ENCODE measurements at places on chromosomes 6 and 20.
A peak's percentile ranks its signal among the peaks of the same experiment; 100 is the strongest.

DNA sequence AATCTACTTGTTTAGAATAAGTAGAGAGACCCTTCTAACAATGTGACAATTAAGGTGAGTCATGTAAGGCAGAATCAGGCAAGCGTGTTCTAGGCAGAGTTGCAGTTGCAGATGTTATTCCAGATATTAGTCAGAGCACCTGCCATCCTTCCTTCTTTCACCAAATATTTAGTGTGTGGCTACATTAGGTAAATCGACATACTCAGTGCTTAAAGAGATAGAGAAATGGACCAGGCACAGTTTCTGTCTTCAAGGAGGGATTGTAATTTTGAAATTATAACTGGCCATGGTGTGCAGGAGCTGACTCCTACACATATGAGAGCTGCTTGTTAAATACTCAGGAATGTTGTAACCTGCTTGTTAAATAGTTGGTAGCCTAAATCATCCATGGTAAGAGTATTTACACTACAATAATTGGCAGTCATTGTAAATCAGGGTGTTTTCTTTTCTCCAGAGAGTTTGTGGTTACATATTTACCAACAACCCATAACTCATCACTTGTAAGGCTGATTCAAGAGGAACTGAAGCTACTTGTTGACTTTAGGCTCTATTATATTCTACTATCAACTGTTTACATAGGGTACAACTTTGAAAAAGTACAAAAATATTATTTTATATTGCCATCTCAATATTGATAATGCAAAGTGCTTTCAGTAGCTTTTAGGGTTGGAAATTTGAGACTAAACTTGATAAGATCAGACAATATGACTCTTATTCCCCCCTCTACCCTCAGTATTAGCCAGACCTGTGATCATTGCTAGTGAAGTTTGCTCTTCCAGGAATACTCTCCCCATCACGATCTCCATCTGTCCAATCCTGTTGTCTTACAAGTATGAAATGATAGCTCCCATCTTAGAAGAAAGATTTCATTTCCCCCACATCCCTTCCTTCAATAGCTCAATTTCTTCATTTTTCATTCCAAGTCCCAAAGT lies 607.1 kb downstream of the COL12A1 start:
- no peak for DNase-seq

DNA sequence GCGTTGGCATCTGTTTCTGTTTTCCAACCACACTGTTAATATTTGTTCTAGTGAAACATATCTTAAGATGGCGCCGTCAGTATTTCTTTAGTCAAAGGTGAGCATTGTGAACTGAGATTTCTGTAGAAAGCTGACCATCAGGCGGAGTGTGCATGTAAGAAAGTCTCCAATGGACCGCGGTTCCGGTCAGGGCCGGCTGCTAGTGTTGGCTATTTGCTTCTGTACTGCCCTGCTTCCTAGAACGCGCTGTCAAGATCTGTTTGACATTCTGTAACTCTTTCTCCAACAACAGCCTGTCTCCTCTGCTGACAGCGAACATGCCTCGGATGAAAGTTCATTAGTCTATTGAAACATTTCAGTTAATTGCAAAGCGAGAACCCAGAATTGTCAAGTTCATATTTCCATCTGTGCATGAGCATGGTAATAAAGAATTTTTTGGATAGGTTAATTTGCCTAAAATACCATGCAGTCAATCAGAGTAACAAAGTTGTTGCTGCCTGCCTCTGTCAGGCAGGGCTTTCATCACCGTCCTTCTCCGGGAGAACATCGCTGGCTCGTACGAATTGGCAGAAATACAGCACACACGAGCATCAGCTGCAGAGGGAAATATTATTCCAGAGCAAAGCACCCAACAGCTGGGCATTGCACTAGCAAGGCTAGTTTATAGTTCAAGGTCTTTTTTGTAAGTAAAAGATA lies 369.1 kb downstream of the CDH4 start:
- DNase-seq, result peak; percentile 14

GRCh38 chr6:18269717-18270116 lies 5.4 kb upstream of the DEK start:
- no peak for DNase-seq

- no peak for DNase-seq
Measured at GRCh38 chr20:36407199-36407733, 101.1 kb downstream of the DLGAP4 start.

- no peak for DNase-seq
Measured at GRCh38 chr20:21063276-21063675, 42.9 kb downstream of the LINC00237 start.

GRCh38 chr20:48285656-48286055 lies 500.4 kb upstream of the SULF2 start:
- no peak for DNase-seq

GRCh38 chr20:46749147-46749546 lies 39.7 kb downstream of the SLC2A10 start:
- DNase-seq, result no peak

DNA sequence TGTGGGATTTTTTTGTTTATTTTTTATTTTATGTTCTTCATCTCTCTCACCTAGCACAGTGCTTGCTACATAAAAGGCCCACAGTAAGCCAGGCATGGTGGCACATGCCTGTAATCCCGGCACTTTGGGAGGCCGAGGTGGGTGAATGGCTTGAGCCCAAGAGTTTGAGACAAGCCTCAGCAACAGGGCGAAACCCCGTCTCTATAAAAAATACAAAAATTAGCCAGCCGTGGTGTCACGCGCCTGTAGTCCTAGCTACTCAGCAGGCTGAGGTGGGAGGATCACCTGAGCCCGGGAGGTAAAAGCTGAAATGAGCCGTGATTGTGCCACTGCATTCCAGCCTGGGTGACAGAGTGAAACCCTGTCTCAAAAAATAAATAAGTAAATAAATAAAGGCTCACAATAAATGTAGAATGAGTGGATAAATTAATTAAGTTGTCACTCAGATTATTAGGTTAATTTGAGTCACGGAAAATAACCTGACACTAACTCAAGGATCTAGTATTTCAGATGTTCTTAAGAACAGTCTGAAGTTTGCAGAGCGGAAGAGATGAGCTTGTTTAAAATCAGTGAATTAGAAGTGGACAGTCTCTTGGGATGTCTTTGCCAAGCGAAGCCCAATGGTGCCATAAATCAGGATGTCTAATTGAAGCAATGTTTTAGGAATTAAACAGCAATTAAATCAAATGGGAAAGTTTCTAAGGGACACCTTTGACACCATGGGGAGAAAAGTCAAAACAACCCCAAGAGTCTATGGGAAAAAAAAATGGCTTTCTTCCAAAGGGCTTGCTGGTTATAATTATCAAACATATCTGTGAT lies 214.4 kb downstream of the ZNF217 start:
- no peak for DNase-seq

DNA sequence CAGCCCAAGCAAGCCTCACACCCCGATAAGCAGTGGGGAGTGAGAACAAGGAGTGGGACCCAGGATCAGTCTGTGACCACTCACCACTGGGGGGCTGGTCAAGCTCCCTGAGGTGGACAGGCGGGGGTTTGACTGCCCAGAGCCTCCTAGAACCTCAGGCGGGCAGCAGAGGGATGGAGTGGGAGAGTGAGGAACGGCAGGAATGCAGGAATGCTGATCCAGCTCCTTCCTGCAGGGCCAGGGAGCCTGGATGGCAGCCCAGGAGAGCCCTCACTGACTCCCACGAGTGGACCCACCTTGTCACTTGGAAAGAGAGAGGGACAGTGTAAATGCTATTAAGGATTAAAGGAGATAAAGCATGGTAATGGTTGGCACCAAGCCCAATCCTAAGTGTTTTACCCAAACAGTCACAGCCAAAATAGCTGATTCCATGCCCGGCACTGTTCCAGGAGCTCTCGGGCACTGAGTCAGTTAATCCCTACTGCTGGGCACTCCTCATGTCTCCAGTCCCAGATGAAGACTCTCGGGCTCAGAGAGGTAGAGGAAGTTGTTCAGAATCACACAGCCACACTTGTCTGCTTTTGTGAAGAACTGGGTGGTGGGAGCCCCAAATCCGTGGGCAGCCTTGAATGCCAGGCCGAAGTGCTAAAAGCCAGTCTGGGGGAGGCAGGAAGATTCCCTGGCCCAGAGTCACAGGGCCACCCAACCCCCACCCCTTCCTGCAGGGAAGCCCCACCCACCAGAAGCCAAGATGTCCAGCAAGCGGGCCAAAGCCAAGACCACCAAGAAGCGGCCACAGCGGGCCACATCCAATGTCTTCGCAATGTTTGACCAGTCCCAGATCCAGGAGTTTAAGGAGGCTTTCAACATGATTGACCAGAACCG lies 3.1 kb downstream of the MYL9 start:
- no peak for DNase-seq

DNA sequence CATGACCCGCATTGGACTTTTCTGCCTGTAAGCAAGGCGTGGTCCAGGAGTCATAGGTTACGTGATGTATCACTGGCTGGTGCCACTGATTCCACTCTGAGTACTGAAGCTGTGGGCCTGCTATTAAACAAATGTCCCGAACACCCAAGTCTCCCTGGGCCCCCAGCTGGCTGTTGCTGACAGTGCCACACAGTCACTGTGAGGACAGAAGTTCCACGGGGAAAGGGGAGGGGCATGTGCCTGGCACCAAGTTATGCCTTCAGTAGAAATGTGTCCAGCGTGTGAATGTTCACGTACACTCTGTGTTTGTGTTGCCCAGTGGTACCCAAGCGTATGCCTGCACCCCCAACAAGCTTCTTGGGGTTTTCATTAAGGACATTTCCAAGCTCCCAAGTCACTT lies 171.4 kb upstream of the QKI start:
- DNase-seq, result peak; percentile 94

GRCh38 chr6:109736273-109737025 lies 45.4 kb downstream of the FIG4 start:
- no peak for DNase-seq

GRCh38 chr20:33676121-33676520 lies 1.9 kb upstream of the NECAB3 start:
- DNase-seq, result no peak

- DNase-seq, result no peak
Measured at GRCh38 chr20:34312024-34312460, 8.9 kb upstream of the AHCY start.

DNA sequence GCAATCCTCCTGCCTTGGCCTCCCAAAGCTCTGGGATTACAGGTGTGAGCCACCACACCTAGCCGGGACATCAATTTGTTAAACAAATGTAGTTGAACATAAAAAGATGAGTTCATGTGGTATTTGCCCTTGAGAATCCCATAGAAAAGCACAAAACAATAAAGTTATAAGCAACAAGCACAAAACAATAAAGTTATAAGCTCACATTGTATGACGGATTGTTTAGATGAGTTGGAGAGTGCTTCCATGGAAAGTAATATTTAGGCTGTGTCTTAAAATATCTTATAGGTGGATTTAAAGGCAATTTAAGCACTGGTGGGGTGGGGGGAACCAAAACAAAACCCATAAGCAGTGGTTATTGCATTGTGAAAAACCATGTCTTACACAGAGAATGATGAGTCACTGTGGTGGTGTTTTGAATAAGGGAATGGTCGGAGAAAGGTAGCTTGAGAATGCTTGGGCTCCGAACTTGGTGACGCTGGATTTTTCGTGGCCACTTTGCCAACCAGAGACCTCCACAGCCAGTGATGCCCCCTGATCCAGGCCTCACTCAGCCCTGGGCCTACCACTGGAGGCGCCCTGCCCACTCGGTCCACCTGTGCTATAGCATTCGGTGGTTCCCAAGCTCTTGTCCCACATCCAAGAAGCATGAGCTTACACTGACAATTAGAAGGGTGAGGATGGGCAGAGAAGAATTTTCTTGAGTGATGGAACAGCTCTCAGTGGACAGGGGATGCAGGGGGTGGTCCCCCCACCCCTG lies 256.0 kb downstream of the CDKAL1 start:
- no peak for DNase-seq

DNA sequence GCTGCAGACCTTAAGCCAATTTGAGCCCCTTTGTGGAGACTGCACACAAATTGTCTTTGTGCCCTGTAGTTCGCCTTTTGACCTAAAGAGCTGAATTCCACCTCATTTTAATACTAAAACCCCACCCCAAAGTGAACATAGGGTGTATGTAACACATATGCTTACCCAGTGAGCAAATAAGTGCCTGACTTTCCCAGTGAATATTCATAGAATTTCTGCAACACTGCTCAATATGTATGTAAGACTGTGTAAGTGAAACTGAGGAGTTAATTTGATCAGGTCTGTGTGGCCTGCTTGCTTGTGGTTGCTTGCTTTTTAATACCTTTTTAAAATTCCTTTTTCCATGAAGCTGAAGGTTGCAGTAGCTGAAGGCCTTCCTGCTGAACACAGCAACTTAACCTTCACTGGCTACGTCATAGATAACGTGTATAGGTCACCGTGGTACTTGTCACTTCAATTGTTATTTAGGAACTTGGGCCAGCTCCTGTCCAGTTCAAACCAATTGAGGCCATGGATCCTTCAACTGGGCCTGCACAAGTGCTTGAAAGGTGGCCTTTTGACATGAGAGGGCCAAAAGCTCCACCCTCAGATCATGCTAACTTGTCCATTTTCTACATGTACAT lies 131.7 kb upstream of the BTBD3 start:
- DNase-seq, result no peak

- no peak for DNase-seq
Measured at GRCh38 chr6:110029144-110029543, 51.0 kb downstream of the GPR6 start.

DNA sequence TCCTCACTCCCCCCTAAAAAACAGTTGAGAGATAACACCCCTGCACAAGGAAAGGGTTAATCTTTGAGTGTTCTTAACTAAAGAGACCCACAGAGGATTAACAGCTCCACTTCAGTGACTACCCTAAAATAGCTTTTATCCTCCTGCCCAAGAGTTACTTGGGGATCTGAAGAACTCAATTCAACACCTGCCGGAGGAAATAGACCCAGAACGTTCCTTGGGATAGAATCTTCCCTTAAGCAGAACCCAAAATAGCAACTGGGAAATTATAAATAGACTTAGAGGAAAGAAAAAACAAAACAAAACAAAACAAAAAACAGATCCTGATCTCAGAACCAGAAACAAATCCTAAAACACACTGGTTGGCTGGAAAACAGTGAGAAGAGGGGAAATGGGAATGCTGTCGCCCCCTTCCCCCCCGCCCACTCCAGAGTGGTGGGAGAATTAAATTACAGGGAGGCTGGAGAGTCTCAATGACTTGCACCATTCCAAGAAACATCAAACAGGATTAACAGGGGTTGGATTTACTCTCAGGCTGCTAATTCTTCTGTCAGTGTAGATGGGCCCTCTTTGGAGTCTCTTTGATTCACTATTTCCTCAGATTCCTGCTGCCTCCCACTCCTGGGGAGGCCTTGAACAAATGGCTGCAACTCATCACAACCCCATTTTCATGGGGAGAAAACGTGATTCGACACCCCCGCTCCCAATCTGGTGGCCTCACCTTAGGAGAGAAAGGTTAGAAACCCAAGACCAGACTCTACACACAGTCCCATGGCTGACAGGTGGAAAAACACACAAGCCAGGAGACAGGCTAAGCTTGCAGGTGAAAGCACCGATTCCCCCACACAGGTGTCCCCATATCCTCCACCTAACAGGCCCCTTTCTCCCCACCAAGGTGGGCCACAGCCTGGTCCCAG lies 1.4 kb downstream of the PLAGL2 start:
- no peak for DNase-seq

DNA sequence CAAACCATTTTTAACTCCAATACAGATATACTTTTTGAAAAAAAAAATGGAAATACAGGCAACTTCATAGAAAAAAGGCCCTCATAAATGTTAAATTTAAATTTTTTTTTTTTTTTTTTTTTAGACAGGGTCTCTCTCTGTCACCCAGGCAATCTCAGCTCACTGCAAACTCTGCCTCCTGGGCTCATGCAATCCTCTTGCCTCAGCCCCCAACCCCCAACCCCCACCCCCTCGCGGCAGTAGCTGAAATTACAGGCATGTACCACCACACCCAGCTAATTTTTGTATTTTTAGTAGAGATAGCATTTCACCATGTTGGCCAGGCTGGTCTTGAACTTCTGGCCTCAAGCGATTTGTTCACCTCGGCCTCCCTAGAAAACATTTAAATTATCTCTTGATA lies 12.8 kb upstream of the ULBP3 start:
- no peak for DNase-seq

GRCh38 chr6:41155132-41155805 lies 1.1 kb upstream of the TREML1 start:
- no peak for DNase-seq

All from putamen (tissue), 1 donor.